ENCODE measurements at places on chromosomes 16 and 17.
A peak's percentile ranks its signal among the peaks of the same experiment; 100 is the strongest.

- no peak for DNase-seq
Measured at GRCh38 chr17:19334331-19334730, 28.2 kb downstream of the B9D1 start.

GRCh38 chr16:69408475-69408874 lies 15.9 kb upstream of the CYB5B start:
- no peak for DNase-seq

DNA sequence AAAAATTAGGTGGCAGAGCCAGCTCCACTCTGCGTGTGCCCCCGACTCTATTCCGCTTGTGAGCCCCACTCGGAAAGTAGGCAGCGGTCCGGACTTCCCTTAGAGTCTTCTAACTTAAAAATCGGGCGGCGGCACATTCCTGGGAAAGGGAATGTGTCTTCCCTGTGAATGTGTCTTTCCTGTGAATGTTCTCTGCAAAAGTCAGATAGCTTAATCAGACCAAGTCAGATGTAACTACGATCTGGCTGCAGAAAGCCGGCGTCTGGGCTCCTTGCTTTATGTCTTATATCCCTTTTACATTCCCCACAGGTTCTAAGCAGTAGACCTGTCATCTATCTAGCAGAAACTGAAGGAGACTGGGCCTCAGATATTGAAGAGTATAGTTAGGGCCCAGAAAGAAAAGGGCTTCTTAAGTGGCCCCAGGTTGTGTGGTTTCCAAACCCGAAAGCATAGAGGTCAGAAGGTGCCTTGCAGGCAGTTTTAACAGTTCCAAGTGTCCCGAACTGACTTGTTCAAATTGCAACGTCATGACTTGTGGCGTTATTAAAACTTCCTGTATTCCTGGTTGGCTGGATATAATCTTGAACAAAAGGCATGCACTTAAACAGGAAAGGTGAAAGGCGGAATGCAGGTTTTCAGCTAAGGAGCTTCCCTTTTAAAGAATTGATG lies 601 bp downstream of the PHKB start:
- DNase-seq: peak; percentile 27

- DNase-seq: no peak
Measured at GRCh38 chr16:1397779-1398178, 16.7 kb downstream of the UNKL start.

DNA sequence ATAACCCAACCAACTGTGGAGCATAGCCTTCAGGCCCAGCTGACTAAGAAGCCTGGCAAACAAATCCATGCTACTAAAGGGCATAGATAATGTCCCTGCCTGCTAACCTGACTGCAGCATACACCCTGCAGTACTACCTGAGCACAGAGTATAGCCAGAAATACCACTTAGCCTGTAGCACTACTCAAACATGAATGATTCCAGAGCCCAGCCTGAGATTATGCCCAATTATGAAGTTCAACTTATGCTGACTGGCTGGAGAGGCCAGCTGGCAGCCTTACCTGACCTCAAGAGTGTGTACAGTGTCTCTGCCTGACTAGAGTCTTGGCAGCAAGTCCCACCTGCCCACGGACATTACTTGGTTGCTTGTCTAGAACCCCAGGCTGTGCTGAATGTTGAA lies 1265.3 kb downstream of the CDH11 start:
- DNase-seq: no peak

DNA sequence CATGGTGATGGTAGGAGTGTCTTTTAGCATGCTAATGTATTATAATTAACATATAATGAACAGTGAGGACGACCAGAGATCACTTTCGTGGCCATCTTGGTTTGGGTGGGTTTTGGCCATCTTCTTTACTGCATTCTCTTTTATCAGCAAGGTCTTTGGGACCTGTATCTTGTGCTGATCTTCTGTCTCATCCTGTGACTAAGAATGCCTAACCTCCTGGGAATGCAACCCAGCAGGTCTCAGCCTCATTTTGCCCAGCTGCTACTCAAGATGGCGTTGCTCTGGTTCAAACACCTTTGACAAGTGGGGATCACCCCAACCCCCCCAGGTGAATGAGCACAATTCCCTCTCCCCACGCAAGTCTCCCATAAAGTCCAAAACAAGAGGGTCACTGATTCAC lies 49.3 kb upstream of the ETV4 start:
- no peak for DNase-seq

DNA sequence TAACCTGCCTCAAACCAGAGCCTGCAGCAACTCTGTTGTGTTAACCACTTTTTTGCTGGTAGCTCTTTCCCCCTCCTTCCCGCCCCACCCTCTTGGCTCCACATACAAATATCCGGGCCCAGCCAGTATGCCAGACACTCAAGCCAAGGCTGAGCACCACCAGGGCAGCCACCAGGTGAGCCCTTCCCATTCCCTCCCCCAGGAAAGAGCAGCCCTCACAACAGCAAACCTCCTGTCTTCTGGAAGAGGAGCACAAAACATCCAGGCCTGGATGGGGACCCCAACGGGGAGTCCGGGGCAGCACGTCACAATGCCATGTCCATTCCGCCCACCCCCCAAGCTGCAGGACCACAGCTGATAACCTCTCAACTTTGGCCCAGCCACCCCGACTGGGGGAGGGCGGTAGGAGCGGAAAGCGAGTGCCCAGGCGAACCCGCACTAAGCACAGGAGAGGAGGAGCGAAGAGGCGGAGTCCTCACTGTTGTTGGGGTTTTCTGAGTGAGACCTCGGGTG lies 757 bp downstream of the ORMDL3 start:
- peak; percentile 85 for DNase-seq

DNA sequence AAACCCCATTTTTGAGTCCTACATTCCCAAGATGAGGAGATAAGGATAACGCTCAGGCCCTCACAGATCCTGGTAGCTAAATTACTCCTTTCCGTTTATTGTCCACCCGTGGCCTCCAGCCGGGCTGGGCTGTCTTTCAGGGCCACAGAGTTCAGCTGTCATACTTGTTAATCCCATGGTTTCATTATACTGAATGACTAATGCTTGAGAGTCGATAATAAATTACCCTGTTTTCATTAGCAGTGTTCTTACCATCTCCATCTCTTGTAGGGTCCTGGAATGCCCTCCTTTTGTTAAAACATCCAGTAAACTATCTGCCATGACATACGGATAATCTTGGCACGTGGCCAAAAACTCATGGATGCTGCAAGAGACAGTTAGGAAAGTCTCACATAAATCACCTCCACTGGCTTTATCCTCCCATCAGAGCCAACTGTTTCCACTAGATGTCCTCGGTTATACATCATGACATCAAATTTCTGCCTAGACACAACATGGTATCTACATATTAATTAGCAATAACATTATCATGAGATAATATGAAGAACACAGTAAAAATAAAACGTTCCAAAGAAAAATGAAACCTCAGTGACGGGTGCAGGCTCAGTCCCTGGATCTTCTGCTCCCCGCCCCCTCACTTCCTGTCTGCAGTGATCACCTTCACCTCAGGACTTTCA lies 45.3 kb downstream of the BRD7 start:
- DNase-seq: no peak

GRCh38 chr17:9242497-9242881 lies 221.2 kb downstream of the NTN1 start:
- DNase-seq: no peak

DNA sequence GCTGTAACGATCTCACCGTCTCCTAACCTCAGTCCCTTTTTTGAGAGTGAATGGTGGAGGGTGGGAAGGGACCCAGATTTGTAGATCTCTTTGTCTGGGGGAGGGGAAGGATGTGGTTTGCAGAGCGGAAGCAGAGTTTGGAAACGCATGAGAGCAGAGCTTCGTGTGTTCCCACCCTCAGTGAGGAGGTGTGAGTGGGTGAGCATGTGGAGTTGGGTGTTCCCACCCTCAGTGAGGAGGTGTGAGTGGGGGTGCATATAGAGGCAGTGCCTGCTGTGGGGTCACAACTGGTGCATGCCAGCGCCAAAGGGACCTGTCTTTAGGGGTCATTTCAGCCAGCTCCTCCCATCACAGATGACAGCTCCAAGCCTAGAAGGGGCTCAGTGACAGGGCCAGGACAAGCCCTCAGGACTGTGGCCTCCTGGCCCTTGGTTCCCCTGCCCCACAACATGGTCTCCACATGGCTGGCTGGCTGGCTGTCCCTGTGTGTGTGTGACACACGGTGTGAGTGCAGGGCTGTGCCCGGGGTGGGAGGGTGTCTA lies 1.8 kb upstream of the CISD3 start:
- no peak for DNase-seq

DNA sequence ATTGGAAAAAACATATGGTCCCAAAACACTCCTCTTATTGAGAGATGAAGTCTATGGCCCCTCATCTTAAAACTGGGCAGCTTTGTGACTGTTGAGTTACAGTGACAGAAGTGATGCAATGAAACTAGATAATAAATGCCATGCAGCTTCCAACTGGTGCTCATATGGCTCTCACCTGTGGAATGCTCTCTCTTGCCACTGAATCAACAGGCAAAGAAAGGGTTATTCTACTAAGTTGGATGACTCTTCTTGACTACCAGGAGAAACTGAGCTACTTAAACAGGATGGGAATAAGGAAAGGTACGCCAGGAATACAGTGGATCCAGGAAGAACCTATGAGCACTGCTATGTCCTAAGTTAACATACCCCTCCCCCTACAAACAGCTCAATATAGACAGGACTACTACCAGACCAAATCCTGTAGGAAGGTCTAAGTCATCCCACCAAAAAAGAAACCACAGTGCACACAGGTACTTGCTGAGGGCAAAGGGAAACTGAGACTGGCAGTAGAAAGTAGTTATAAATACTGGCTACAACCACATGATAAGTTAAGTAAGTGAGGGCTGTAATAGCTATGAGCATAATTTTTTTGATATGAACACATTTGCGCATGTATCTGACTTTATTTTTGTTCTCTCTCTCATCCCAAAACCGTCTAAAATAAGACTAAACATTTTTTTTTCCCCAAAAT lies 398.5 kb downstream of the ZFHX3 start:
- DNase-seq: no peak

DNA sequence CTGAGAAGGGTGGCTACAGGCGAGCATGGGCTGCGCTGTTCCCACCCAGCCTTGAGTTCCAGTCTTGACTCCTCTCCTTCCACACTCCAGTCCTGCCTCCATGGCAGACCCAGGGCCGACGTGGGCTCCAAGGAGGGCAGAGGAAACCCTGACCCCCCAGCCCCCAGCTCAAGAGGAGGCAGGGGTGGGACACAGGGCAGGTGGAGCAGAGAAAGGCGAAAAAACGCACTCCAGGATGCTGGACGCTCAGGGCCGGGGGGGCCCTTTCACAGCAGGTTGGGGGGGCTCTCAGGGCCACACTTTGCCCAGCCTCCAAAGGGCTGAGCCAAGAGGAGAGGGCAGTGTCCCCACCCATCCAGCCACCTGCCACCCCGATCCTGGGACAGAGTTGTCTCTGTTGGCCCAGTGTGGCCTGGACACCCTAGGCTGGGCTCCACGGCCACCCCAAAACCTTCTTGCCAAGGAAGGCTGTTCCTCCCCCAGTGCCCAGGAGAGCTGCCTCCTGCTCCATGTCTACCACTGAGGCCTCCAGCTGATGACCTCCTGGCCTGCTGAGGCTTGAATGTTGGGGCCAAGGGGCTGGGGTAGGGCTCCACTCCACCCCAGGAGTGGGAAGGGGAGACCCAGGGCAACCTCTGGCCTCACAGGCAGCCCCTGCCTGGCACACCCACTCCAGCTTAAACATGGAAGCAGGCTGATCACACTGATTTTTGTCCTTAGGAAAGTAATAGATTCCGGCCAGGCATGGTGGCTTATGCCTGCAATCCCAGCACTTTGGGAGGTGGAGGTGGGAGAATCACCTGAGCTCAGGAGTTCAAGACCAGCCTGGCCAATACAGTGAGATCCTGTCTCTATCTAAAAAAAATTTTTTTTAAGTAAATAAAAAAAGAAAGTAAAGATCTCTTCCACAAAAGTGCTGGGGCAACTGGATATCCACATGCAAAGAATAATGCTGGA lies 7.4 kb upstream of the CCDC57 start:
- no peak for DNase-seq

- DNase-seq: no peak
Measured at GRCh38 chr16:6105115-6105514, 1007.5 kb upstream of the EEF2KMT start.

DNA sequence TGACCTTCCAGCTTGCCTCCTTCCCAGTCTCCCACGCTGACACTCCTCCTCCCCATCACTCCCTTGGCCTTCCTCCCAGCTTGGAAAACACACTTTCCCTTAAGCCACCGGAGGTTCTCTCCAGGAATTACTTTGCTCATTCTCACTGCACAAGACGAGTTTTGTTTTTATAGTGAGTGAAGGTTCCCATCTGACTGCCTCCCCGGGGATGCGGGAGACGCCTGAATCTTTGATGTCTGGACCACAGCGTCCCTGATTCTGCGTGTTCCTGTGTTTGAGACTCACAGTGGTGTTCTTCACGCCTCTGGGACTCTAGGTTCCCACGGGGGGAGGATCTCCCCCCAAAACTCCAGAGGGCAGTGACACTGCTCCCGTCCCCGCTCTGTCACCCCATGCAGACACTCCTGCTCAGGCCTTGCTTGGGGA lies 2.0 kb downstream of the DNAI2 start:
- no peak for DNase-seq

- no peak for DNase-seq
Measured at GRCh38 chr16:87832741-87833502, 36.4 kb downstream of the SLC7A5 start.

DNA sequence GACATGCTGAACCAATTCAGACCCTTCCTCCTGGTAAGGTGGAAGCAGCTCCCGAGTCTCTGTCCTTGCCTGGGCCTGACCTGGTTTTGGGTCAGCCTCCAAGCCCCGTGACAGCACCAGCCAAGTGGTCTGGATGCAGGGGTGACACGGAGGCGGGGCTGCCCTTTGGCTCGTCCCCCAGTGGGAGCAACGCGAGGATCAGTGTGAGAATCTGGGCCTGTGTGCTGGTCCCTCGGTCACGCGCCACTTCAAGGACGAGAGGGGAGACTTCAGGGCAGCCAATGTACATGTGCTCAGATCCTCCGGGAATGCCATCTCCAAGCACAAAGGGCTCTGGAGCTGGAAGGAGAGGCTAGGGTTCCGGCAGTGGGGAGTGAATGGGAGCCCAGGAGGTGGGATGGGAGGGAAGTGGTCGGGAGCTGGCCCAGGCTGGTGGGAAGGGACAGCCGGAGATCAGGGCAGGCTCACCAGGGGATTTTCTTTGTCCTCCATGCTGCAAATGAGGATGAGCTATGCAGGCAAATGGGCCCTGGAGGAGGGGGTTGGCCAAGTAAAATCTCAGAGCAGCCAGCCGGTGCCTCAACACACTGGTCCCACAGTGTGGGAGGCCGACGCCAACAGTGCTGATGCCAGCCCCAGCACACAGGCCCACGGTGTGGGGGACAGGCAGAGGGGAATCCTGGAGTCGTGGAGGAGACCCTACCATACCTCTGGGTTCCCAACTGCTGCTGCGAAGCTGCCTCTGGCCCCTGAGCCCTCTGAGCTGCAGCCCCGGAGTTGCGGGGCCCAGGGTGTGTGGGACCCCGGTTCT lies 4.2 kb upstream of the NDRG4 start:
- peak; percentile 81 for DNase-seq

All from kidney (tissue), 22 donors.